ENCODE measurements at places on chromosomes 4 and X.
A peak's percentile ranks its signal among the peaks of the same experiment; 100 is the strongest.

GRCh38 chrX:11579636-11580600 lies 85.8 kb downstream of the ARHGAP6 start:
- DNase-seq = no peak

DNA sequence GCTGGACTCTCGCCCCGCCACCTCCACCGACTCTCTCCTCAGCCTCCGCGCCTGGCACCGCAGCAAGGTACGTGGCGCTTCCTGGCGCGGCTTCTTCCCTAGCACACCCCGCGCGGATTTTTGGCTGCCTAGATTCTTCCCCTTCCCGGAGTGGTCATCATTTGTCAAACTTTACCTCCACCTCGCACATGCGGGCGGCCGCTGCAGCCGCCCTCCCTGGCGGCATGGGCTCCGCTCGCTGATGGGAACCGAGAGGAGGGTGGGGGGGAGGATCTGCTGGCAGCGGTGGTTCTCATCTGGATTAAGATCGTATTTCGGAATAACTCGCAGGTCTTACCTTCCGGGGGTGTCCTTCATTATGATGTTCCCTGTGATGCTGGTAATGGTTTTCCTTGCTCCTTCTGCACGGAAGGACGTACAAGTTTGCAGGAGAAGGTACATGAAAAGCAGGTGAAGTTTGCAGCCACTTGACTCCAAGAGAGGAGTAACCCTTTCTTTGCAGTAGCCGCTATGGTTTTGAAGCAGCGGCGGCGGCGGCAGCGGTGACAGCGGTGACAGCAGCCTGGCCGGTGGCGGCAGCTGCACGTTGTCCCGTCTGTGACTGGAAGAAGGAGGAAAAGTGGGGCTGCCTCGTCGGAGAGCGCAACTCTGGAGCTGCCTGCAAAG lies 2183.9 kb upstream of the TENM3 start:
- no peak for DNase-seq

DNA sequence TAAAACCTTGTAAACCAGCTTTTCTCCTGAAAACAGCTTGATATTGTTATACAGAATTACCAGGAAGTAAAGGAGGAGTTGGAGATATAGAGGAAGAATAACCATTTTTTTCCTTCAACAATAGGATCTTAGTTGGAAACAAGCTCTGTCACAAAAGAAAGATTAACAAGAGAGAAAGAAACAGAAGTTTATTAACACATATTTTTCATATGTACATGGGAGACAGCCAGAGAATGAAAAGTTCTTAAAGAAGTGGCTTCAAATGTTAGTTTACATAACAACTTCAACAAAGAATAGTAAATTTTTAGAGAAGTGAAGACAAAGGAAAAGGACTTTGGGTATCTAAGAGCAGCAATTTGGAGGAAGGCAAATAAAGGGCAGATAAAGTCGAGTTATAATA lies 94.9 kb upstream of the ANKRD50 start:
- DNase-seq = no peak

GRCh38 chr4:112861691-112862674 lies 187.5 kb upstream of the ANK2 start:
- no peak for DNase-seq

- no peak for DNase-seq
Measured at GRCh38 chr4:99054428-99054994, 34.1 kb downstream of the ADH5 start.

GRCh38 chr4:40548256-40548655 lies 81.4 kb downstream of the RBM47 start:
- no peak for DNase-seq

DNA sequence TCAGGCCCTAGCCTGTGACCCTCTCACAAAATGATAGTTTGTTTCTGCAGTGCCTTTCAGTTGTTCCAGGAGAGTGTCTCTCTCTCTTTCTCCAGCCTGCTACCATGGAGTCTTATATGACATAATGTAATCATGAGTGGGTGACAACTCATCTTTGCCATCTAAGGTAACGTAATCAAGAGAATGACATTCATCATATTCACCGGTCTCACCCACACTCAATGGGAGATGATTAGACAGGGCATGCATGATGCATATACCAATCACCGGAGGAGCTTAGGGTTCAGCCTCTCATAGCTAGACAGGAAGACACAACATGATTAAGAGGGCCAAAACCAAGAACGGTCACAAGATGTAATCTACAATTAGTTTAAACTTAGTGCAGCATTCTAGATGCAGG lies 97.1 kb upstream of the FAM9B start:
- DNase-seq = no peak

DNA sequence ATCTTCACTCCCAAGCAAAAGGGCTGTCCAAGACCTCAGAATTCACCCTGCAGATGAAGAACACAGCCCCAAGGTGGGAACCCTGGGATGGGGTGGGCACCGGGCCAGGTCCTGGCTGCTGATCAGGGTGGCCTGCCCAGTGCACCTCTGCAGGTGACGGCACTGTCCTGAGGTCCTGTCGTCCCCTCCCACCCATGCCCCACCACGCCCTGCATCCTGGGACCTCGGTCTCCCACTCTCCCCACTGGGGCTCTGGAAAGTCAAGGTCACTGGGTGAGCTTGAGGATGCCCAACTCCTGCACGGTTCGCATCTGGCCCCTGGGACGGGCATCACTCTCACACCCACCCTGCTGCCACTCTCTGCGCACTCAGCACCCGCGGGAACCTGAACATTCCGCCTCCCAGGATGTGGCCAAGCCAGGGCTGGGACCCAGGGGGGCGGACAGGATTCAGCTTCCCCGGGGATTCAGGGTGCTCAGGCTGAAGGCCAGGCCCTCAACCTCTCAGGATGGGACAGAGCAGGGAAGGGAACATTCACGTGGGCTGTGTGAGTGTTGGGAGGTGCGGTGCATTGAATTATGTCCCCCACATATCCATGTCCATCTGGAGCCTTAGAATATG lies 115.9 kb downstream of the CPZ start:
- DNase-seq = peak; percentile 4

DNA sequence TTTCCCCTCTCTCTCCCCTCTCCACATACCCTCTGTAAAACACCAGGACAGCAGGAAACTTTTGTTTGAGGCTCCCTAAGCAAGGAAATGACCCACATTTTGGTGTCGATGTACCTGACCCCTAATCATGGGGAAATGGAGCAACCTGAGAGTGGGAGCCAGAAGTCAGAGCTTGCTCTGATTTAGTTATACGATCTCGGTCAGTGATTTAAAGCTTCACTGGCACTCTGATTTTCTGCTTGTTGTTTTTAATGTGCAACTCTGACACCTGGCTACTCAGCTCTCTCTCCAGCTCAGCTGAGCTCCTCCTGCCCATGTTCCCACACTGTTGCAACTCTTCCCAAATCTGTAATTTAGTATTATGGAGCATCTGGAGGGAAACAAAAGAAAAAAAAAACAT lies 408.6 kb downstream of the ADAM29 start:
- DNase-seq = no peak

- DNase-seq = no peak
Measured at GRCh38 chr4:102196221-102196620, 149.1 kb downstream of the SLC39A8 start.
